GM10248 (cell line): ENCODE measurements at places on chromosomes 3 and 15.

- DNase-seq = no peak
These were observed 120.4 kb upstream of the TSPAN3 start for GRCh38 chr15:77191230-77191834.

GRCh38 chr15:58495891-58496408 lies 64.2 kb downstream of the LIPC start:
- no peak for DNase-seq

- no peak for DNase-seq
These were observed 19.1 kb downstream of the IREB2 start for GRCh38 chr15:78457101-78457500.

- DNase-seq = no peak
These were observed 9.3 kb downstream of the DUOX1 start for GRCh38 chr15:45138814-45139765.

GRCh38 chr3:190883973-190884832 lies 21.7 kb upstream of the GMNC start:
- DNase-seq = peak; percentile 40

GRCh38 chr15:68335251-68335650 lies 57.7 kb downstream of the FEM1B start:
- DNase-seq = no peak

DNA sequence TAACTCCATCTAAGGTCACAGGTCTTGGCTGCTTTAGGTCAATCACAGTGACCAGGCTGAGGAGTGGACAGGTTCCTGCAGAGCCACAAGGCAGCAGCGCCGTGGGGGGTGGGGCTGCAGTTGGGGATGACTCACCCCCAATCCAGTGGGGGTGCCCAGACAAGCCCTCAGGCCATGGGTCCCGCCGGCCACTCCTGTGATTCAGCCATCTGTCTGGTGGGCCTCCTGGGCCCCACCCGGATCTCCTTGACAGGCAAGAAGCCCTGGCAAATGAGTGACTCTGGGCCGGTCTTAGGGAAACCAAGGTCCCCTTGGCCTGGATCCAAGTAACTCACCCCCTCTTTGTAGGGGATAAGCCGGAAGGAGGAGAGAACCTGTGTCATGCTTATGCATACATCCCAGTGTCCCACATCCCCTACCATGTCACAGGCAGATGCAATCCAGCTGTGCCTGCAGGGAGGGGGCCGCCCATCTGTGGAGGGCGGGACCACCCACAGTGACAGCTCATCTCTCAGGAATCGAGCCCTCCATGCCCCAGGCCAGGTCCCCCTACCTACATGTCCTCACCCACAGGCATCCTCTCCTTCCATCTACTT lies 495 bp upstream of the COL7A1 start:
- no peak for DNase-seq

DNA sequence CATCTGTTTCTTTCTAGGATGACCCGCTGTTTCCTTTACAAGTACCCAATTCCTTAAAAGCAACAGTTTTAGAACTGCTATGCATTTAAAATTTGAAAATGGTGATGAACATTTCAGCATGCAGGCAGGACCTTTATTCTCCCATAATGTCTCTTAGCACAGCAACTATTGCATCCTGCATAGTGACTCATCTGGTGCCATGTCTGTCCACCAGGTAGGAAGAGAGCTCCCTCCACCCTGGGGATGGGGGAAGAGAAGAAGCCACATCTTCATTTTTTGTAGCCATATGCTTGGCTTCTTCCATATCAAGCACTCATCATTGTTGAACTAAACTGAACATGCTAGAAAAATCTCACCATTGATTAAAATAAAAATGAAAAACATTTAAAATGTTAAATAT lies 9.9 kb downstream of the GPR15 start:
- no peak for DNase-seq

- DNase-seq = no peak
These were observed 607.1 kb upstream of the BCHE start for GRCh38 chr3:166444336-166444735.
